ENCODE measurements at places on chromosomes 4 and X.

DNA sequence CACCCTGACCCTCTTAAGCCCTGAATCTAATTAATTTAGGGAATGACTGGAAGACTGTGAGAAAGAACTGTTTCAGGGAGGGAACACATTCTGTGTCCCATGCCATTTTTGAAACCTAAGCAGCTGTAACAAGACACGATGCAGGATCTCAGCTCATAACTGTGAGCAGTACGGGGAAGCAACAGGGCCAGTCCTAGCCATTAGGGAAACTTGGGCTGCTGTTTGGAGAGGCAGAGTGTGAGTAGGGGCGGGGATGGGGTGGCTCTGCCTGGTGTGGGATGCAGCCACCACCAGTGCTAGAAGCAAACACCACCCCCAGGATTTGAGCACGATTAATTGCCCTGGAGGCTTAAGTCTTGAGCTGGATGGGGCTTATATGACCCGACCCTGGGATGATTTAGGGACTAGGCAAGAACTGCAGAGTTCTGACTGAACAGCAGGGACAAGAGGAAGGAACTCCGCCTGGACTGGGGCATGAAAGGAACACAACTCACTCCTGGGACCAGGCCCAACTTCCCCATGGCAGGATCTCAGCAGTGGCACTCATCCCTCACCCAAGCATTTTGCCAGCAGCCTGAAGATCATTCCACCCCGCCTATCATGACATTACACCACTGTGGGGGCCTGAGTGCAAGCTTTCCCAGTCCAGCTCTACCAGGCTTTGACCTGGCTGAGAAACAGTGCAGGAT lies 43.1 kb downstream of the ATRX start:
- no peak for DNase-seq

GRCh38 chr4:79906303-79906702 lies 166.7 kb downstream of the ANTXR2 start:
- no peak for DNase-seq

- DNase-seq = no peak
Observed at GRCh38 chrX:50372966-50373365, 97.7 kb downstream of the DGKK start.

GRCh38 chrX:150234126-150234525 lies 129.0 kb upstream of the MAMLD1 start:
- DNase-seq = no peak

- no peak for DNase-seq
Observed at GRCh38 chr4:83216959-83217683, 67.5 kb downstream of the COQ2 start.

DNA sequence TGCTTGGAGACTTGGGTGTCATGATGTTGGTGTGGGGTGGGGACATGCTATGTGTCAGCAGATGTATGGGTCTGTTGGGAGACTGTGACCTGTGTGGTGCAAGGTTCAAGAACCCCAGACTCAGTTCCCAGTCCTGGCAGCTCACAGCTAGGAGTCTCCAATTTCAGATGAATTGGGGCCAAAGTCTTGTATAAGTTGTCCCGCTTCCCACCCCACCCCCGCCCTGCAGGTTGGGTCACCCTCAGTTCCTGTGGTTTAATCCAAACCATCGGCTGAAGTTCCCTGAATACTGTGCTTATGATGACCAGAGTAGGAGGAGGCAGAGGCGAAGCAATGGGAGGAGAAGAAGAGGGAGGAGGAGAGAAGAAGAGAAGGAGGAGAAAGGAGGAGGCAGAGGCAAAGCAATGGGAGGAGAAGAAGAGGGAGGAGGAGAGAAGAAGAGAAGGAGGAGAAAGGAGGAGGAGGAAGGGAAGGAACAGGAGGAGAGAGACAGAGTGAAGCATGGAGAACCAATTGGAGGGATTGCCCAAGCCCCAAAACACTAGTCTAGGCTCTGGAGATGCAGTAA lies 112.6 kb downstream of the EFNB1 start:
- DNase-seq = no peak

DNA sequence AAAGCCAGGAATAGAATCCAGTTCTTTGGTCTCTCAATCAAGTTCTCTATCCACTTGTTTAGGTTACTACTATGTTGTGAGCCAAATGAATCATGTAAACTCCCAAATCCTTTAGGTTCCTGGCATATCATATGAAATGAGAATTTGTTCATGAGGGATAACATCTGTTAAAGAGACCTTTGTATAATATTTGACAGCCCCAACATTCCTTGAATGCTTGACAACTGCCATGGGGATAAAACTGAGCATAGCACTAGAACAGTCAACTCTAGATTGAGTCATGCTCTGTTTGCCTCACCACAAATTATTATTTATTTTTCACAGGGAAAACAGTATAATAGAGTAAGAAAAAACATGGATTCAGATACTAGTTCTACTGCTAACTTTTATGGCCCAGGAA lies 93.3 kb downstream of the NAA11 start:
- no peak for DNase-seq

GRCh38 chr4:86529436-86529835 lies 64.7 kb upstream of the PTPN13 start:
- DNase-seq = no peak

DNA sequence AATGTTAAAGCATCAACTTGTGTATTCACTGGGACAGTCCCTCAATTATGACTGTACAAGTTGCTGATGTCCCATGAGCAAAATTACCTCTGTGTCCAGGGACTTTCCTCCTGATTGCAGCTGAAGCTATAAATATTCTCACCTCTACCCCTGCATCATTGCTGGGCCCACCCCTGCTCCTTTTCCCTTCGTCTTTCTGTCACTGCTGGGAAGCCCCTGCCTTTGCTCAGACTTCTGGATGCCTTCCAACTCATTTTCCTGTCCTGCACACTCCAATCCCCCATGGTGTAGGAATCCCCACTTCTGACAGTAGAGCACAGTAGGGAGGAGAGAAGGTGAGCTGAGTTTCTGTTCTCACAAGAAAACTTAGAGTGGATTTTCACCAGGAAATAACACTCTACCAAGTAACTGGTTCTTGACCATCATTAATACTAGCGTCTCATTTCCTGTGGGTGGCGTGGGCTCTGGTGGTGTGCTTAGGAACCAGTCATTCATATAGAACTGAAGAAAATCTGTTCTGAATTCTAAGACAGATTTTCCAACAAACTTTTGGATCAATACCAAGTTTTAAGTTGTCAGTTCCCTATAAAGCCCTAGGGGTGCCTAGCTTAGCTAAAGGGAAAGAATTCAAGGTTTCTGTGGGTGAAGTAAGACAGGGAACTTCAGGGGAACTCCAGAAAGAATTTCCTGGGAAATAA lies 136.2 kb upstream of the MED14 start:
- DNase-seq = no peak

- DNase-seq = no peak
Observed at GRCh38 chr4:25861280-25861950, 1.4 kb downstream of the SEL1L3 start.

- no peak for DNase-seq
Observed at GRCh38 chrX:123311486-123311885, 127.4 kb downstream of the GRIA3 start.

DNA sequence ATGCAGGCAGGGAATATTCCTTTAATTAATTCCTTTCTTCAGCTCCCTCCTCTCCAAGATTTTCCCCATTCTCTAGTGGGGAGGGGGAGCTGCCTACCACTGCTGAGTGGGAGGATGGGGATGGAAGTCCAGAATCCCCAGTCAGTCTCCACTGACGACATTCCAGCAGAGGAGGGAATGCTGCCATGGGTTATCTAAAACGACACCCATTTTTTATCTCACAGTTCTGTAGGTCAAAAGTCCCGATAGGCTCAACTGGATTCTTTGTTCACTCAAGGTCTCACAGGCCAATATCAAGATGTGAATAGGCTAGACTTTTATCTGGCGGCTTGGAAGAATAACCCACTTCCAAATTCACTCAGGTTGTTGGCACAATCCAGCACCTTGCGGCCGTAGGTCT lies 64.4 kb downstream of the SH3KBP1 start:
- no peak for DNase-seq

- DNase-seq = no peak
Observed at GRCh38 chrX:100698551-100698950, 33.4 kb downstream of the SYTL4 start.

DNA sequence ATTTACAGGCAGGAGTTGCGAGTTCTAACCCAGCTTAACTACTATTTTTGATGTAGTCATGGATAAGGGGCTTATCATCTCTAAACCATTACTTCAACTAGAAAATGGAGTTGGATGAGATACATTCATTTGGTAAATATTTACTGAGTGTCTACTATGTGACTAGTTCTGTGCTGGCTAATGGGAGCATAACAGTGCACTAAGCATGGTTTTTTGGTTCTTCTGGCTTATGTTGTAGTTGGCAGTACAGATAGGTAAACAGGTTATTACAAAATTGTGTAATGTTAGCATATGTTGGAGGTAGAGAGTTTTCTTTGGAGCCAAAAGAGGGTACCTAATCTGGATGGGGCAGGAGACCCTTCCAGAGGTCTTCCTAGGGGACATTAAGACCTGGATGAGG lies 25.8 kb upstream of the PI4K2B start:
- DNase-seq = no peak

DNA sequence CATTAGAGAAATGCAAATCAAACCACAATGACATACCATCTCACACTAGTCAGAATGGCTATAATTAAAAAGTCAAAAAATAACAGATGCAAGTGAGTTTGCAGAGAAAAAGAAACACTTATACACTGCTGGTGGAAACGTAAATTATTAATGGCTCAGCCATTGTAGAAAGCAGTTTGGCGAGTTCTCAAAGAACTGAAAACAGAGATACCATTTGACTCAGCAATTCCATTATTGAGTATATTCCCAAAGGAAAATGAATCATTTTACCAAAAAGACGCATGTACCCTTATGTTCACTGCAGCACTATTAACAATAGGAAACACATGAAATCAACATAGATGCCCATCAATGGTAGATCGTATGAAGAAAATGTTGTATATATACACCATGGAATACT lies 75.0 kb downstream of the NAA11 start:
- no peak for DNase-seq

GRCh38 chr4:95086551-95086950 lies 328.8 kb downstream of the BMPR1B start:
- no peak for DNase-seq

- DNase-seq = no peak
Observed at GRCh38 chr4:52016981-52017380, 3.2 kb downstream of the LRRC66 start.

DNA sequence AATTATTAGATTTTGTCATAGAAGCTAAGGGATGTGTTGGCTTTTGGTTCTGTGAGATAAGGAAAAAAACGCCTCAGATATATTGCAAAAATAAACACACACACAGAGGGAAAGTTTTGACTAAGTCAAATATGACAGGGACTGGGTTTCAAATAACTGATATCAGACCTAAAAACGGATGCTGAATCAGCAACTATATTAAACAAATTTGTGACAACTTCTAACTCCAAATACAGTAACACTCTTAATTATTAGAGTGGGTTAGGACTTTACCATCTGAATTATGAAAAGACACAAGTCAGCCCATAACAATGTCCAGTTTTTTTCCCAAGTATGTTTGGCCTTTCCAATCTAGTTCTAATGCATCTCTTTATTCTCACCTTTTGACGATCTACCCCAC lies 2693.1 kb downstream of the ARAP2 start:
- DNase-seq = no peak

GRCh38 chrX:123331349-123331748 lies 147.3 kb downstream of the GRIA3 start:
- no peak for DNase-seq

GRCh38 chr4:8909548-8909947 lies 37.9 kb upstream of the HMX1 start:
- DNase-seq = no peak

DNA sequence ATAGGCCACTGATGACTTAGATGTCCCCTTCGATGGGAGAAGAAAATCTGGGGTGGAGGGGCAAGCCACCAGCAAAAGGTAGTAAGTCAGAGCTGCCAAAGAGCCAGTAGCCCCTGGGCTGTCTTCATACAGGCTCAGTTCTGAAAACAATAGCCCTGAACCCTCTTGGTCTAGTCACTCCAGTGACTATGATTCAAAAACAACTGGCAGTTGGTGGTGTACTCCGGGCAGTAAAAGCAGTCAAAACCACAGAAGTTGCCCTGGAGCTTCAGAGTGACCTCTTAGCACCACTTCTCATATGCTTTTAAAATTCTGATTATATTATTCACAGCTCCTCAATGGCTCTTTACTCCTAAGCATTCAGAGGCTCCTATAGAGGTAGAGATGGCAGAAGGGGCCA lies 164.3 kb upstream of the MAMLD1 start:
- DNase-seq = no peak

GRCh38 chrX:44291468-44292092 lies 51.9 kb downstream of the EFHC2 start:
- DNase-seq = no peak

DNA sequence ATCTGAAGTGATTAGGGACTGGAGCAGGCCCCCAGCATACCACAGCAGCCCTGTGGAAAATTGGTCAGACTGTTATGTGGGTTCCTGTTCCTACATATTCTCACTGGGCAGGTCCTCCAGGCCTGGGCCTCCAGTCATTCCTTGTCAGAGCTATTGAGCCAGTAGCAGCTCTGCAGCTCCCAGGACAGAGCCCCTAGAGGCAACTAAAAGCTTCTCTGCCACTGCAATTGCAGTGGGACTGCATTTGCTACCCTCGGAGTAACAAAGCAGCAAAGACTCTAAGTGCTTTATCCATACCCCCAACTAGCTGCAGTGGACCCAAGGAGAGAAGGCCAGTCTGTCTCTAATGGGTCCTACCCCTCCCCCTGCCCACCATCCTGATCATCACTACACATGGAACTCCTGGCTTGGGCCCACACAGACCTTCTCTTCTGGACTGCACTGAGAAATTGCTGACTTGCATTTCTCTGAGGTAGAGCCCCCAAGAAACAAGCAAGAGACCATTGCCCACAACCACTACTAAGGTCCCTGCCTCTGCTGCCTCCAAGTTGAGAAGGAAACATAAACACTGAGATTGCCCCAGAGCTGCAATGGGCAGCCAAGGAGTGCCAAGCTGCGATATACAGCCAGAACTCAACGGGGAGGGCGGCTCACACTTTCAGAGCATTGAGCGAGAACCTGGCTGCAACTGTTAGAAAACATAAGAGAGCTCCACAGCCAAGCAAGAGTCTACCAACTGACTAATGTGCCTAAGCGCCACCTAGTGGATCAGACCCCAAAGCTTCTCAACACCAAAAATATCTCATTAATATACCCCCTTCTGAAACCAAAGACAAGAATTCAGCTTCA lies 738.7 kb upstream of the NDST4 start:
- DNase-seq = no peak

All from CD4-positive, alpha-beta T cell treated with Interleukin-4 for 4 hours (primary cell).